ENCODE measurements at places on chromosomes 7 and 10.

GRCh38 chr10:119319161-119319919, 112.0 kb downstream of the GRK5 start:
- no peak for DNase-seq

DNA sequence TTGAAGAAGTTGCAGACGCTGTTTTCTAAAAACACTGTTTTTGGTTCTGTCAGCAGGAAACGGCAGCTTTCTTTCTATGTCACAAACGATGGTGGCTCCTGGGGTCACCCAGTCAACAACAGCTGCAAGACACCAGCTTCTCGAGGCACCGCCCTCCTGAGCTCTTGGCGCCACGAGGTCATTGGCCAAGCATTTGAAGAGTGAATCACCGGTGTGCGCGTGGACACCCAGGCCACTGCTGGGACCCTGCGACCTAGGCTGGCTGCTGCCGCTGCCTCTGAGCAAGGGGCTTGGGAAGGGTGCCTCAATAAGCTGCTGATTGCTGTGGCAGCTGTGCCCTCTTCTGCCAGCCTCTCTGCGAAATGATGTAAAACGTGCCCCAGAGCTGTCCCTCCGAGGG, 22.5 kb upstream of the VIPR2 start:
- no peak for DNase-seq

GRCh38 chr10:131779661-131780394, 121.0 kb upstream of the PPP2R2D start:
- DNase-seq = no peak

DNA sequence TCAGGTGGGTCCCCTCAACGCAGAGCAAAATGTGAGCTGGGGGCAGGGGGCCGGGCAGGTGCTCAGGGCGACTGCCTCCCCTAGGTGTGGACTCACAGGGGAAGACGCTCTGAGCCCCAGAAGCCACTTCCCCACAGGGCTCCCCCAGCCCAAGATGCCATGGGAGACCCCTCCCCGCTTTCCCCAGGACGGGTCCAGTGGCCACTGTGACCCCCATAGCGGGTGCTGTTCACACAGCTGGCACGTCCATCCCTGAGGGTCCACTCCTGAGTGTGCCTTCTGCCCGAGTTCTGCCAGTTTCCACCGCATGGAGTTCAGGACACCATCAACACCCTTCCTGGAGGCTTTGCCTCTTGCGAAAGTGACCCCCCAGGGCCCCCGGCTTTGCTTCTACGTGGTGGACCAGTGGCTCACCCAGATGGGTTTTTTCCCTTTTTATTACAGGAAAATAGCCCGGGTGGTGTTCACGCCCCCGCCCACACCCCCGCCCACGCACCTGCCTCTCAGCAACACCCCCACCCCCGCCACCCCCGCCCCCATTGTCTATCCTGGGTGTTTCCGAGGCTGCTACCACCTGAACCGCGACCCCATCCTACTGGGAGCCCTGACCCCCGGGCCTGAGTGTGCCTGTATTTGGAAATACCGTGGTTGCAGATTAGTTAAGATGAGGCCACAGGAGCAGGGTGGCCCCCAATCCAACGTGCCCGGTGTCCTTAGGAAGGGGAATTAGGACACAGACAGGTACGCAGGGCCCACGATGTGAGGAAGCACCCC, 32.0 kb downstream of the ADAP1 start:
- peak; percentile 50 for DNase-seq

GRCh38 chr10:81920213-81920829, 45.3 kb downstream of the NRG3 start:
- no peak for DNase-seq

- DNase-seq = no peak
Observed at GRCh38 chr7:84813376-84813775, 373.5 kb downstream of the SEMA3D start.

GRCh38 chr7:81299711-81300110, 380.9 kb upstream of the SEMA3C start:
- DNase-seq = no peak

GRCh38 chr7:139650429-139651100, 127.1 kb downstream of the CLEC2L start:
- DNase-seq = no peak

DNA sequence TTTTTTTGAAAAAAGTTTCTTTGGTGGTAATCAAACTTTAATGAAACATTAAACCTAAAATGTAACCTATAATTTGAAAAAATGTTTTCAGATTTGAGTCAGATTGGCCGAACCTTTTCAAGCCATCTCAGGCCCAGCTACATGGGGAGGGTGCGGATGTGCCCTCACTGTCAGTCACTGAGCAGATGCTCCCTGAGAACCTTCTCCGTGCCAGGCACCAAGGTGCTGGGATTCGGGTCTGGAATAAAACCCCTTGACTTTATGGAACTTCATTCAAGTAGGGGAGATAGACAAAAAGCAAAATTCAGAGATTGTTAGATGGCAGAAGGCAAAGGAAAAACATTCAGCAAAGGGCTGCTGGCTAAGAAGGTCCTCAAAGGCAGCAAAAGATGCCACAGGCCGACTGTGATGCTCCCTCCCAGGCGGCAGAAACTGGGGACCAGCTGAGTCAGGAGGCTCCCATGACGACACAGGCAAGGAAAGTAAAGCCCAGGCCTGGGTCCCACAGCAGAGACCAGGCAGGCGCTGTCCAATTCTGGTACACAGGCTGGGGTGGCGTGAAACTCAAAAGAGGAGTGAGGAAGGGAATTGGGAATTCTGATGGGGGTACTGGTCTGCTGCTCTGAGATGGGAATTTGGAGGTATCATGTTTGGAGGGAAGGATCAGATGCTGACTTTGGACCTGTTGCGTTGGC, 82.2 kb upstream of the DDC start:
- DNase-seq = no peak

DNA sequence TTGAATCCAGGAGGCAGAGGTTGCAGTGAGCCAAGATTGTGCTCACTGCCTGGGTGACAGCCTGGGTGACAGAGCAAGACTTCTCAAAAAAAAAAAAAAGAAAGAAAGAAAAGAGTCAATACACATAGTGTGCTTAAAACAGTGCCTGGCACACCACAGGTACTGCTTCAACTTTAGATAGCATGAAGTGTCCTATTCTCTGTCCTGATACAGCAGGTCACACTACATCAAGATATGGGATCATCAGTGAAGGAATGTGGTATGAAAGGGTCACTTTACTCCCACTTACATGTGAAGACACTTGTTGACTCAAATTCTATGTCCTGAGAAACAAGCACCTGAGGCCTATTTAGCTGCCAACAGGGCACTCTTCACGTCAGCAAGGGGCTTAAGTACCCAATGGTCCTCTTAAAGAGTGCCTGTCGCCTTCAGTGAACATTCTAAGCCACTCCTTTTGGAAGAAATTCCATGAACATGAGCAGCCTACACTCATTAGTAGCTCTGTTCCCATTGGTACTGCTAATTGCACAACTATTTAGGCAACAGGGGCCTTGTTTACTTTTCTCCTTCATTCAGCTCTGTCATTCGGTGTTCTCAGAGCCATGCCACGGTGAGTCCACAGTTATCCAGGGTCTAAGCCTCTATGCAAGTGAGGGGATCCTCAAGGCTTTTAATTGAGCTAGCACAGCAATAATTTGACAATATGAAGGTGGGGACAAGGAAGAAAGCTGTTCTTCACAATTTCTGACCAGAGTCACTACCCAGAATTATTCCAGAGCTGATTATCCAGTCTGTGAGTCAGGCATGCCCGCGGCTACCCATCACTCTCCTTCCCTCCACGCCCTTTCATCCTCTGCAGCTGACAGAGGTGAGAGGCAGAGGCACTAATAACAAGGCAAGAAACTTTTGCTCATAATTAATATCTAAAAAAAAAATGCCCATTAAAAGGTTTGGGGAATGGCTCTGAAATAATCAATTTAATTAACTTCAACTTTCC, 56.6 kb upstream of the PTN start:
- DNase-seq = no peak

GRCh38 chr10:126210051-126210651, 178.1 kb downstream of the ADAM12 start:
- no peak for DNase-seq

DNA sequence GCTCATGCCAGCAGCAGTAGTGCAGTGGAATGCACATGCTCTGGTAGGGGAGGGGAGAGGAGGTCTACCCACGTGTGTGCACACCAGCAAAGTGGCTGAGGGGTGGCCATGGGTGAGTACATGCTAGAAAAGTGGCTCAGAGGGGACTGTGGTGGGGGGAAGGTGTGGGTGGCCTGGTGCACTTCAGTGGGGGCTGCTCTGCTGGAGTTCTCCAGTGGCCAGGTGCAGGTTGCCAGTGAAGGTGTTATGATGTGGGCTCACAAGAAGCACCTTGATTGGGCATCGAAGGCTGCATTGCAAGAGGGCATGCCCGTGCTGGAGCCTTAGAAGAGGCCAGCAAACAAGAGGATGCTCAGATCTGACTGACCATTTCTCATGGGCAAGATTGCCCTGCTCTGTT, 613.6 kb upstream of the PHF14 start:
- DNase-seq = no peak

DNA sequence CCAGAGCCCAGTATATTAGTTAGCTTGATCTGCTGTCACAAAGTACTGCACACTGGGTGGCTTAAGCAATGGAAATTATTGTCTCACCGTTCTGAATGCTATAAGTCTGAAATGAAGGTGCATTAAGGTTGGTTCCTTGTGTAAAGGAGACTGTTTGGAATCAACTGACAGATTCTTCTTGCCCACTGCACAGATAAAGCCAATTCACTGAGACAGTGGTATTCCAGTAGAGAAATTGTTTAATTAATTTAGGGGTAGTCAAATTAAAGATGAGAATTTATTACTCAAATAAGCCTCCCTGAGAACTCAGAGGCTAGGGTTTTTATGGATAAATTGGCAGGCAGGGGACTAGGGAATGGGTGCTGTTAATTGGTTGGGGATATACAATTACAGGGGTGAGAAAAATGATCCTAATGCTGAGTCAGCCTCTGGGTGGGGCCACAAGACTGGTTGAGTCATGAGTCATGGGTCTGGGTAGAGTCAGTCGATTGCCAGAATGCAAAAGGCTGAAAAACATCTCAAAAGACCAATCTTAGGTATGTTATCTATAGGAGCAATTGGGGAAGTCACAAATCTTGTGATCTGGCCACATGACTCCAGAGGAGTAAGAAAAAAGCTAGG, 23.5 kb upstream of the SAMD9L start:
- no peak for DNase-seq

DNA sequence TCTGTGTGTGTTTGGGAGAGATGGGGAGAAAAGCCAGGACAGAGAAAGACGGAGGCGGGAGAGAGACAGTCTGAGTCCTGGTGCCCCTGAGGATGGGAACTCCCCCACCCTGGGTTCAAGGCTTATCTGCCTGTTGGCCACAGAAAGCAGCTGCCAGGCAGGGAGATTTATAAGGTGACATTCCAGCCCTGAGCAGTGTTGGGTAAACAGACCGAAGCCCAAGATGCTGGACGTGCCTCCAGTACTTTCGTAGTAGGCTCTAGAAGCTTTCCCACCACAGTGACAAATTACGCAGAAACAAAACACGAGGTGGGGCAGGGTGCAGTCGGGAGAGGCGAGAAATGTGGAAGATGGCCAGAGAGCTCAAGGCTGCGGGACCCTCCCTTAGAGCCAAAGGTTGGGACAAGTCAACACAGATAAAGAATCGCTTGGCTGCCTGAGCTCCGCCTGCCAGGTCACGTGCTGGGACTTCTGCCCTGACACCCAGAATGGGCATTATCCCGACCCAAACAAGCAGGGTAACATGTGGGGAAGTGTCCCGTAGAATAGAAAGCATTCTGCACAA, 41.1 kb downstream of the CCDC3 start:
- no peak for DNase-seq

DNA sequence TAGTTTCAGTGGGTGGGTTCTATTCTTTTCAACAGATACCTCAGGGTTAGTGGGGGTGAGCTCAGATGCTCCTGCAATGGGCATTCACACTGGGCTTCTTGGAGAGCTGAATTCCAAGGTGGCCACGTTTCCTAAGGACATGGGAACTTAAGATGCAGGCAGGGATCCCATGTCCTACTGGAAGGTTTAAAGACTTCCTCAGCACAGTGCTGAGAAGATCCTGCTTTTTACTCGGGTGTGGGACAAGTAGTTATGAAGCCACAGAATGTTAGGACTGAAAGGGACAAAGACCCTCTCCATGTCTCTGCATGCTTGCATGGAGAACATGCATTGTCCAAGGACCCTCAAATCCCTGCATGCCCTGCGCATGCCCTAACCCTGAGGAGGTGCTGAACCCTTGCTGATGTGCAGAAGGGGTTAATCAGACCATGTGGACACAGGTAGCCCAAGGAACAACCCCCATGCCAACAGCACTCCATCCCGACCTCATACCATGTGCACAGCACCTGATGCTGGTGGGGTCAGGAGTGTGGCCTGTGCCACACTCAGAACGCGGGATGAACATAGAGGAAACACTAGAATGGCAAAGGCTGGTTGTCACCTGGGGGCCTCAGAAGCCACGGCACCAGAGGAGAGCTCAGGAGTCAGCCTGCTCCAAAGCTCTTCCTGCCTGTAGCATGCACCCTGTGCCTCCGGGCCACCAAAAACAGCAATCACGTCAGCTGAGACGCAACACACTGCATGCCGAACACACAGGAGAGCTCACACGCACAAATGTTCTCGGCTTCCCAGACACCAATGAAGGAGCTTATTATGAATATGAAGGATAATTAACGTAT, 15.2 kb downstream of the IL2RA start:
- no peak for DNase-seq

DNA sequence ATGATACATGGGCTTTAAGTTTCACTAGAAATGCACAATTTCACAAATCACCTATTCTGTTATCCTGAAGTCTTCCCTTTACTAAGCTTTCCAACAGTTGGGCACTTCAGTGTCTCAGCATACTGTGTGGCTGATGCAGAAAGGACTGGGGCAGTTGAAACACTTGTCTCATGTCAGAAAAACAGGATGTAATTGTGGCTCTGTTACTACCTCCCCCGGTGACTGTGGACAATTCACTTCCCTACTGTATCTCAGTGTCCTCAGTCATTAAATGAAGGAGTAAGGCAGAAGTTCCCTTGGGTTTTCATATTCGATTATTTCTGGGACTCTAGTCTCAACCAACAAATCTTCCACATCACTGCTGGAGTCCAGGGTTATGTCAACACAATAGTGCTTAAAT, 17.9 kb downstream of the ANKRD22 start:
- DNase-seq = peak; percentile 68

GRCh38 chr7:66138994-66139752, 24.5 kb downstream of the CRCP start:
- DNase-seq = no peak

GRCh38 chr7:88150033-88150432, 69.8 kb downstream of the SRI start:
- DNase-seq = no peak

DNA sequence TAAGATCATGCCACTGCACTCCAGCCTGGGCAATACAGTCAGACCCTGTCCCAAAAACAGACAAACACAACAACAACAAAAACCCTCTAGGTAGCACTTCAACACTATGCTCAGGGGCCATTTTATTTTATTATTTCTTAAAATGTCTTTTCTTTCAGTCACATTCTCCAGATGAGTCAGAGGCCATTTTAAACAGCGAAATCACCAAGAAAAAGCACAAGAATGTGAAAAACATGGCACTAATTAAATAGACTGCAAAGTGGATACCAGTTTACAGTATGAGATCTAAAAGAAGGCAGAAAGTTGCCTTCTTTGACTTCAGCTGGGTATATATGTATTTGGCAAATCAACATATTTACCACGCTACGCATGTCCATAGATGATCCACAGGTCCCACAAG, 6.1 kb upstream of the FGL2 start:
- no peak for DNase-seq

GRCh38 chr10:131072651-131073468, 238.7 kb downstream of the TCERG1L start:
- DNase-seq = no peak
